ENCODE measurements at places on chromosomes 2 and 18.
A peak's percentile ranks its signal among the peaks of the same experiment; 100 is the strongest.

DNA sequence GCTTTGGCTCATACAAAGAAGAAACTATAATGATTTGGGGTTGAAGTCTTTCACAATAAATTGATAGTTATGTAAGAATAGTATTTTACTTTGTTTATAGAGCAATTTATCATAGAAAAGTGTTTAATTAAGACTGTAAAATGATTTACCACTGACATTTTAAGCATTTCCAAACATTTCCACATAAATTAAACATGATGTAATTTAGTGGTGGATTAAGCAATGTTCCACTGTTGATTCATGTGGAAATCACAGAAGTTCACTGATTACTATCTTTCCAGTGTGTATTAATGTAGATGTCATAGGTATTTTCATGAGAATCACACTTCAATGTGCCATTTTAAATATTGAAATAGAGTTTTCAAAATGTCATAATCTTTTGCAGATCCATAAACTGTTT, 40.1 kb upstream of the GRB14 start:
- DNase-seq, result no peak

GRCh38 chr2:109726379-109727270, 67.5 kb upstream of the RGPD5 start:
- no peak for DNase-seq

- no peak for DNase-seq
Observed at GRCh38 chr2:63257473-63257872, 206.8 kb downstream of the OTX1 start.

- no peak for DNase-seq
Observed at GRCh38 chr2:135636982-135637381, 104.7 kb upstream of the UBXN4 start.

- peak; percentile 45 for DNase-seq
Observed at GRCh38 chr2:219542931-219543595, 546 bp downstream of the CHPF start.

- no peak for DNase-seq
Observed at GRCh38 chr18:49214706-49215105, 245.7 kb downstream of the DYM start.

DNA sequence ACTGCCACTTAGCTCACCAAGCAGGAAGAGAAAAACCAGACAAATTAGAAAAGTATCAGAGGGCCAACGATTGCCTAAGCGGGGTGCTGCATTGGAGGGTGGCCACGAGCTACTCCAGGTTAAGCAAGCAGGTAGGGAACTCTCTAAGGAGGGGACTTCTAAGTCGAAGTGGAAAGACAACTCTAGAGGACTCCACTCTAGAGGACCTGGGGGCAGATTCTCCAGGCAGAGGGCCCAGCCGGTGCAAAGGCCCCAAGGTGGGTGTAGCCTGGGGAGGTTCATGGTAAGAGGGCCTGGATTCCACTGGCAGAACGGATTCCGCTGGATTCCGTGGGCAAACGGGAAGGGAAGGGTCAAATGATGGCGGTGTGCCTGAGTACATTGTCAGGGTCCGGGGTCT, 12.7 kb downstream of the FBLN7 start:
- DNase-seq, result no peak

DNA sequence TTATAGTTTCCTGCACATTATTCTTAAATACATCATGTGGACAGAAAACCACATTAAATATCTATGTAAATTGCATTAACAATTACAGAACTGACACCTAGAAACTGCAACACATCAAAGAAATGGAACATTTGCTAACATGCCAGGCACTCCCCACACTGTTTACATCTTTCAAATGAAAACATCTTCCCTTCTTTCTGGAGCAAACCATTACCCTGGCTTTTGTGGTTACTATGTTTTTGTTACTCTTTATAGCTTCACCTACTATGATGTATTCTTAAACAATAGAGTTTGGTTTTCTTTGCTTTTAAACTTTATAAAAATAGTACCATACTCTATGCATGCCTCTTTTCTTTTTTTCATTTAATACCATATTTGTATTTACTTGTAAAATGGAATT, 1894.5 kb upstream of the CELF4 start:
- no peak for DNase-seq

GRCh38 chr2:26196683-26197418, 24.0 kb downstream of the GAREM2 start:
- DNase-seq, result no peak

GRCh38 chr18:13548966-13549879, 177.1 kb downstream of the FAM210A start:
- DNase-seq, result no peak

GRCh38 chr2:241298673-241299072, 16.8 kb downstream of the HDLBP start:
- DNase-seq, result no peak

- no peak for DNase-seq
Observed at GRCh38 chr2:120879431-120880295, 144.0 kb downstream of the GLI2 start.

DNA sequence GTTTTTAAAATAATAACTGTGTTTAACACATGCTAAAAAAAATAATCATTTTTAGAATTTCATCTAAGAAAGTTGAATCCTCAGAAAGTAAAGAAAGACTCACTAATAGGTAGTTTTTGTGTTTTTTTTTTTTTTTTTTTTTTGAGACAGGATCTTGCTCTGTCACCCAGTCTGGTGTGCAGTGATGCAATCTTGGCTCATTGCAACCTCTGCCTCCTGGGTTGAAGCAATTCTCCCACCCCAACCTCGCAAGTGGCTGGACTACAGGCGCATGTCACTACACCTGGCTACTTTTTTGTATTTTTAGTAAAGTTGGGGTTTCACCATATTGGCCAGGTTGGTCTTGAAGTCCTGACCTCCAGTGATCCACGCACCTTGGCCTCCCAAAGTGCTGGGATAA, 7.1 kb downstream of the CKAP2L start:
- DNase-seq, result no peak

GRCh38 chr2:205627085-205627484, 55.2 kb upstream of the NRP2 start:
- no peak for DNase-seq

GRCh38 chr2:38528008-38528442, 74.7 kb downstream of the HNRNPLL start:
- DNase-seq, result peak; percentile 30

DNA sequence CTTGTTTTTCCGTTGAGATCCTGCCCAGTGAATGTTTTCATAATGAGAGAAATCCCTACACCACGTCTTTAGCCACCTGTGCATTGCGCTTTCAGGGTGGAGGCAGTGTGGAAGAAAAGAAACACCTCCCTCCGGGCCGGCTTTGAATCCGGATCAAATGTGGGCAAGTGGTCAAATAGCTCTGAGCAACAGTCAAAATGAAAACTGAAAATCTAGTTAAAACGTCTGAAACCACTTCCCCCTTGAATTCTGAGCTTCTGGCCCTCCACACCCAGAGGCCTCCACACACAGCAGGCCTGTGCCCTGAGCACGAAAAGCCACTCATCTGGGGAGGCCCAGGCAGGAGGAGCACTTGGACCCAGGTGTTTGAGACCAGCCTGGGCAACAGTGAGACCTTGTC, 263.6 kb upstream of the SALL3 start:
- no peak for DNase-seq

GRCh38 chr2:60555783-60556139, 2.3 kb upstream of the BCL11A start:
- DNase-seq, result no peak

- DNase-seq, result no peak
Observed at GRCh38 chr2:83531206-83531826, 927.8 kb downstream of the SUCLG1 start.

- DNase-seq, result no peak
Observed at GRCh38 chr2:227464851-227465250, 7.1 kb upstream of the AGFG1 start.

- no peak for DNase-seq
Observed at GRCh38 chr18:55635439-55635838, 47.4 kb upstream of the TCF4 start.

GRCh38 chr2:121038891-121039616, 245.9 kb downstream of the TFCP2L1 start:
- DNase-seq, result no peak

DNA sequence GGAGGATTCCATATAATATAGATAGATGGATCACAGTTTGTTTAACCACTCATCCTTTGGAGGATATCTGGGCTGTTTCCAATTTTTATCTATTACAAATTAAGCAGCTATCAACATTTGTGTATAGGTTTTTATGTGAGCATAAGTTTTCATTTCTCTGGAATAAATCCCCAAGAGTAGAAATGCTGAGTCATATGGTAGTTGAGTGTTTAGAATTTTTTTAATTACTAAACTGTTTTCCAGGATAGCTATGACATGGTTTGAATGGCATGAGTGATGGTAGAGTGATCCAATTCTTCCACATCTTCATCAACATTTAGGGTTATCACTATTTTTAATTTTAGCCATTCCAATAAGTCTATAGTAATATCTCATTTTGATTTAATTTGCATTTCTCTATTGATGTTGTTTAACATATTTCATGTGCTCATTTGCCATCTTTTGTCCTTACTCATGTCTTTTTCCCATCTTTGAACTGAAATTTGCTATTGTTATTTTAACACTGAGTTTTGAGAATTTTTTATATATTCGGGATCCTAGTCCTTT, 31.4 kb downstream of the ABCB11 start:
- no peak for DNase-seq

DNA sequence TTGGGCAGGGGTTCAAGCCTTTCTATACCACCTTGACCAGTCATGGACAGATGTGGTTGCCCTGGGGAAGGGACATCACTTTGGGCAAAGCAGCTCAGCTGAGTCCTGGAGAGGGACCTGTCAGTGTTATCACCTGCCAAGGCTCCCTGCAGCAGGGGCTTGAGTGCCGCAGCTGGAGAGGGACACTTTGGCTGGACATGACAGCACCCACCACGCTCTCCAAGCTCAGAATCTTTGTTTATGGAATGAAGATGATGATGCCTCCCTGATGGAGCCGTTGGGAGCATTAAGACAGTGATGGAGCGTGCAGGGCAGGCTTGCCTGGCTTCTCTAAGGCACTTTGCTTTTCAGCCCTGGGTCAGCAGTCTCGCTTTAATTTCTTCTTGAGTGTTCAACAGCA, 4.3 kb upstream of the TFCP2L1 start:
- DNase-seq, result no peak

DNA sequence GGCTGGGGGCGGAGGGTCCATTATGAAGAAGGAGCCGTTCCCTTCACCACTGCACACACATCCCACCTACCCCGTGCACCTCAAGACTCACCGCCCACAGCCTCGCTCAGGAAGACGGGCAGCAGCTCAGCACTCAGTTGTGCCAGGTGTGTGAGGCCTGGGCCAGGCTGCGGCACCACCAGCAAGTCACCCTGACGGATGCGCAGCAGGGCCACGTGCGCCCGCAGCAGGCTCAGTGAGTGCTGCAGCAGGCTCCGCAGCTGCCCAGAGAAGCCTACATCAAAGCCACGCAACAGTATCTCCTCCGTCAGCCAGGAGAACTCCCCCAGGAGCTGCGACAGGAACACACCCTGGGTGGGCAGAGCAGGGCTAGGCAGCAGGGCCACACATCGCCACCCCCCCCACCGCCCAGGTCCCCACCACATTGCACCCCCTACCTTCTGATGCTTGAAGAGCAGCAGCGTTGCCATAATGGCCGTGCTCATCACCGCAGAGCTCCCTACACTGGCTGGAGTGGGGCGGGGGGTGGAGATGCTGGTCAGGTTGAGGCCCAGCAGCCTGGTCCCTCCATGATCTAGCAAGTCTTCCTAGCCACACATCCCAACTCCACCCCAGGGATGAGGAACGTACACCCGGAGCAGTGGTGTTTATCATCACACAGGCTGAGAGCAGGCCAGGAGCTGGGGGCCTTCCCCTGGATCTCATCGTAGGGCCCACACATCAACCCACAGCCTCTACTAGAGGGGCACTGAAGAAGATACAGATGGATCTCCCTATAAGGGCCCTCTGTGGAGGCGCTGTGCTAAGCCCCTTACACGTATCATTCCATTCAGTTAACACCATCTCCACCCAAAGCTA, 10.2 kb downstream of the GPAT2 start:
- DNase-seq, result no peak

GRCh38 chr2:21256006-21256405, 132.2 kb downstream of the TDRD15 start:
- DNase-seq, result no peak

DNA sequence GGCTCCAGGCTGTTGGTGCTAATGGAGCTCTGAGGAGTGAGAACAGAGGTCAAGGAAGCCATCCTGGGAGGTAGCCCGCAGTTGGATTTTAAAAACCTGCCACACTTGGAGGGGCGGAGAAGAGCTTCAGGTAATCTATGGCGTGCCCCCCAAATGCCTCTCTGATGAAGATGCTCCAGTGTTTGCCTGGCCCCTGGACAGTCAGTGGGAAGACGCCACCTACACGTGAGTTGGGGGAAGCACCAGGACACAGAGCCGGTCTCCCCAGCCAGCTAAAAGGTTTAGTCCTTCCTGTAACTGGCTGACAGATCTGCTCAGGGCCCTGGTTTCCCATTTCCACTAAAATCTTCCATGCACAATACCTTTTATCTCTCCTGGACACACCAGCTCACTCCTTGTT, 225.0 kb downstream of the TTC32 start:
- no peak for DNase-seq

Data from GM12892 (cell line).